Activated CD4-positive, alpha-beta T cell treated with anti-CD3 and anti-CD28 coated beads, Interleukin-2, amount 50 U/mL, for 16 hours (primary cell): ENCODE measurements at places on chromosomes 11 and 22.
A peak's percentile ranks its signal among the peaks of the same experiment; 100 is the strongest.

GRCh38 chr22:50004918-50005317 lies 7.6 kb downstream of the IL17REL start:
- no peak for DNase-seq

- DNase-seq: no peak
Observed at GRCh38 chr11:121422675-121423074, 29.4 kb upstream of the SORL1 start.

DNA sequence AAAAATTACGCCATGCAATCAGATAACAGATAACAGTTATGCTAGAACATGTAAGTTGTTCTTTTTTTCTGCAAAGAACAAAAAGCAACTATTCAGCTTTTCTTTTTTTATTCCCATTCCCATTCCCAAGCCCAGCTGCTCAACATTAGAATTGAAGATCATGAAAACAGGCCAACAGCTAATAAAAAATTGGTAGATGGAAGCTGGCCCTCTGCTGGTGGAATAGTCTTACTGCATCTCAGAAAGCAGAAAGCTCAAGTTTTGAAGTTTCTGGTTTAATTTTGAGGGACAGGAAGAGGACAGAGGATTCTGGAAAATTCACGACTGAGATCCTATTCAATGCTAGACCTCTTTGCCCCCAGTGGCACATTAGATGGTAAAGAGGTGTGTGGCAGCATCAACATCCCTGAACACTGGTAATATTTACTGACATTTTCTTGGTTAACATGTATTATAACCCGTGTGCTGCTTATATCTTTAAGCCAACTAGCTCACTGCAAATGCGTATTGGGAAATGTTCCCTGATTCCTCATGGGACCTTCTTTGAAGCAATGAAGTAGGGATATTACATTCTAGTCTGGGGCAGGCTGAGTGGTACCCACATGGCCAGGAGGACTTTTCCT lies 591.2 kb downstream of the OPCML start:
- peak; percentile 8 for DNase-seq

DNA sequence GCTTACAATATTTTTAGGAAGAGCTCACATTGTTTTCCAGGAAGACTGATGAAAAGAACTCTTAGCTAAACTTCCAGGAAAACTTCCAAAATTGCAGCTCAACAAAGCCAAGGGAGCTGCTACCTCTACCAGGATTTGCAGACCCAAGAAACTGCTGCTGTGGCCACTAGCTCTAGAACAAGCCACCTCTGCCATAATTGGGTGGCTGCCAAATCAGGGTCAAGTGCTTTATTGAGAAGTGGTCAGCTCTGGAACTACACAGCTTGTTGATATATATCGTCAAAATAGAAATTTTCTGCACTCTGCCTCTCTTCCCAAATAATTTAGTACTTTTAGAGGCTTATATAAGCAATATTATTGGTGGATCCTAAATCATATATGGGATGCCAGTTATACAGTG lies 371.8 kb upstream of the CHORDC1 start:
- no peak for DNase-seq

DNA sequence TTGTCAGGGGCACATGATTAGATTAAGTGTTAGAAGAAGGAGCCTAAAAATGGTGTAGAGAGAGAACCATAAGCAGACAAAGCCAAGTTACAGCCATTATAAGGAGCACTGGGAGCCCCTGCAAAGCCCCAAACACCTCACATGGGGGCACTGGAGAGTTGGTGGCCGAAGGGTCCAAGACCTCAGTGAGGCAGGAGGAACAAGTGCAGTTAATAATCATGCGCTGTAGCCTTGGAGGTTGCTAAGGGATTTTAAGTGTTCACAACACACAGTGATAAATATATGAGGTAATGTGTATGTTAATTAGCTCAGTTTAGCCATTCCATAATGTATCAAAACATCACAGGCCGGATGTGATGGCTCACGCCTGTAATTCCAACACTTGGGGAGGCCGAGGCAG lies 54.4 kb upstream of the JAM3 start:
- DNase-seq: no peak

DNA sequence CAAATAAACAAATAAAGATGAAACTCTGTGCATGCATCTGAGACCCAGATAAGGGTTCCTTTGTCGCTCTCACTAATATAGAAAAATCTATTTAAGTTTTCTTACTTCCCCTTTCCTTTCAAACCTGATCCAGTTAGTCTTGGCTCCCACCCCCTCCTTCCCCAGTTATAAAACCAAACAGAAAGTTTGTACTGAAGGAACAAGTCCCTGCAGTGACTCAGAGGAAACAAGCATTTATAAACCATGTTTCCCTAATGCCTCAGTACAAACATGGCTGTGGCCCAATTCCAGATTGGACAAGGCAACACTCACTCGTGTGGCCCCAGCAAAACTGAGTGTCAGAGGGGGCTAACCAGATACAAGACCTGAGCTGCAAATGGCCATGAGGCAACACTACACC lies 65.5 kb upstream of the ARHGAP20 start:
- DNase-seq: no peak

DNA sequence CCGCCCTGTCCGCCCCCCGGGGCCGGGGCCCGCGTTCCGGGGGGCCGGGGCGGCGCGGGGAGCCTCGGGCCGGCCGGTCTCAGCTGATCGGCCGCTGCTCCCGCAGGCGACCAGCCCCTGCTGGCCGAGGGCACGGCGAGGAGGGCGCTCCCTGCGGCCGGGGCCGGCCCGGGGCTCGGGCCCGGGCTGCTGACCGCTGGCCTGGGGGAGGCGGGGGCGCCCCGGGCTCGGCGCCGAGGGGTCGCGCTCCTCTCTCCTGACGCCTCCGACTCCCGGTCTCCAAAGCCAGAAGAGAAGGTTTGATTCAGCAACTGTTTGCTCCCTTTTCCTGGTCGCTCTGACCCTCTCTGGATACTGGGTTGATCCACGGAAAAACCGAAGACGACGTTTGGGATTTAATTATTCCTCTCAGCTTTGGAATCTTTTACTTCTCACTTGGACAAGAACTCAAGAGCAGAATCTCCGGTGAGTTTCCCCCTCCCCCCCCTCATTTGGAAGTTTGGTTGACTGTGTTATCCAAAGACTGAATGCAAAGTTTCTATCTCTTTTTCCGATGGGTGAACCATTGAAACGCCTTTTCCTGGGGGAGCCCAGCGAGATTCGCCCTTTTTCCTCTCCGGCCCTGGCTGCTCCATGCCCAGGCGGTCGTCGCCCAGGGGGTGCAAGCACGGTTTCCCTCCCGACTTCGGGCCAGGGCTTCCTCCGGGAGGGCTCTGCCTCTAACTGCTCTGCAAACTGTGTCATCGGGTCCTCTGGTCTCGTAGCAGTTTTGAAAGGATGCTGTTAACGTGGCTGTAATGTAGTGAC lies 725 bp downstream of the KDM2A start:
- DNase-seq: peak; percentile 39

DNA sequence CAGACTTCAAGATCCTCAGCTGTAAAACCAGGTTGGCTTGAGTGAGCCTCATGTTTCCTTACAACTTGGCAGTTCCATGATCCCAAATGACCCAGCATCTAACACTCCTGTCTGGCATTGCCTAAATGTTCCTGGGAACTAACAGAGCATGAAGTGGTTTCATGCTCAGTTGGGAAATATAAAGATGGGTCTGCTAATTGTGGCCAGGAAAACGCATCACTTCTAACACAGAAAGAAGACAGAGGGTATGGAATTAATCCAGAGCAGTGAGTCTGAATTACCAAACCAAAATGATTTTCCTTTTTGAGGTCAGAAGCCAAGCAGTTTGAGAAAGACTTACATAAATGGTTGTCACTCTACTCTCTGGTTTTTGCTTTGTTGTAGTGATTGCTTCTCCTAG lies 60.5 kb upstream of the MMP13 start:
- DNase-seq: no peak

- no peak for DNase-seq
Observed at GRCh38 chr11:73866095-73866579, 10.5 kb downstream of the COA4 start.

DNA sequence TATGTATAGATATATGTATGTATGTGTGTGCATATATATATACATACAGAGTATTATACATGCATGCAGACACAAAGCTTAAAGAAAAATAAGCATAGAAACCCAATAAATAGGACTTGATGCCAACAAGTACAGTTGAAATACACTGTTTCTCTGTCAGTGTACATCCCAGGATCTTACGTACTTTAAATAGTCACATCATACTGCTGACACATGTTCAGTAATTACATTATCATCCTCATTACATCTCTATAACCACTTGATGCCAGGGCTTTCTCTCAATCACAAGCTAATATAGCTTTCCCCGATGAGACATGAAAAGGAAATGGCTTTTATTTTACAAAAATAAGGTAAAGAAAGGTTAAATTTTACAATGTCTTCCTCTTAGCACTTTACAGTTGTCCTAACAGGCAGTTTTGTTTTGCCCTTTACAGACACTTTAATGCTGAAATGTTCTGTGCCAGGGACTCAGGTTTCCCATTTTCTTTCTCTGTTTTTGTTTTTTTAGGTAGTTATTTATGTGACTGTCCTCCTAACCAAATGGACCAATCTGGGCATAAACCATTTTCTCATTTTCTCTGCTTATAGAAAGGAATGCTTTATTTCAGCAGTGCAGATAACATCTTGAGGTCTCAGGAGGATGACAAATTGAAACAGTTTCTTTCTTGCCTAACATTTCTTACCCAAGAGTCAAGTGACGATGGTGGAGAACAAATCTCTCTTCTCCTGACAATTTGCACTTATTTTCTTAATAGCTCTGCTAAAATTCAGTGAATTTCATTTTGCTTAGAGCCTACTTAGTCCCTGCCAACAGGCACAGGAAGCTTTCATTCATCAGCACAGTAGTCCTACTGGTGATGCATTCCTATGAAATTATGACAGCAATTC lies 350.2 kb downstream of the TTC28 start:
- DNase-seq: peak; percentile 16

DNA sequence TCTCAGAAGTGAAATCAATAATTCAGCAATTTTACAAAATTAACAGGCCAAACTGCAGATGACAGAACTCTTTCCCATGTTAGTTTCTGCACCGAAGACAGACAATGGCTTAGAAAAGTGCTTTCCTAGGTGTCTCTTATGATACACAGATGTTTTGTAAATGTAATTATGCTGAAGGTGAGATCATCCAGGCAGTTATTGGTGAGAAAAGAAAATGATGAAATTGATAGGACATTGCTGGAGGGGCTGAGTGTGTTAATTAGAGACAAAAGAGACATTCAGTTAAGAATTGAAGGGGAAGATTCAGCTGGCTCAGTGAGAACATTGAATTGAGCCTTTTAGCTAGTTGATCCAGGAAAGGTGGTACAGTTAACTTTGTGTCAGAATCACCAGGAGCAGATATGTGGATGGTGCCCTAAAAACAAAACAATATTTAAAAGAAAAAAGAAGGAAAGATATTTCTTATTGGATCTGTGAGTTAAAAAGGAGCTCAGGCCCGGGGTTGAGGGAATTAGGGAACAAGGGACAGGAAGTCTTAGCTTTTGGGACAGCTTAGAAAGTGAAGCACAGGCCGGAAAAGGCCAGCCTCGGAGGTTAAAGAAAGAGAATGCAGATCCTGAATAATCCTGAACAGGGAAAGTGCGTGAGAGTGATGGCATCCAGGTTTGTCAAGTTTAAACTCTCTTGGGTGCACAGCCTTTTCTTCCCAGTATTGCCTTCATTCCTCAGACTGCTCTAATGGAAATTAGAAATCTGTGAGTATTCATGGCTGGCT lies 16.9 kb downstream of the ARHGAP42 start:
- no peak for DNase-seq

GRCh38 chr11:122756417-122756816 lies 81.9 kb upstream of the CRTAM start:
- no peak for DNase-seq

DNA sequence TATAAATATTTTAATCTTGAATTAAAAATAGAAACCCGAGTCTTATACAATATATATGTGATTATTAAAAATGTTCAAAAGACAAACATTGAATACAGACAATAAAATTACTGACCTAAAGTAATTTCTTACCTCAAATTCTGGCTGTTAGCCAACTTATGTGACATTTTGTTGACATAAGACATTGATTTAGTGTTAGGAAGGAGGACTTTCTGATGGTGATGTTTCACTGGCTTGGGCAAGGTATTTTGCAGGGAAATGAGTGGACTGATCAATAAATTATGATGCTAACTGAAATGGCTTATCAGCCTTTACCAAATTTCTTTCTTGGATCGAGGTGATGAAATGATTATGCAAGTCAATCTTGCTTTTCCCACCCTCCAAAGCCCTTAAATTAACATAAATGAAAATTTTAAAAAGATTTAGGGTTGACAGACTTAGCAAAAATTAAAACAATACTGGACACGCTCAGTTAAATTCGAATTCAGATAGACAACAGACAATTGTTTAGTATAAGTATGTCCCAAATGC lies 33.2 kb upstream of the FZD4 start:
- no peak for DNase-seq

- DNase-seq: no peak
Observed at GRCh38 chr11:120978701-120979100, 45.2 kb upstream of the TBCEL start.

DNA sequence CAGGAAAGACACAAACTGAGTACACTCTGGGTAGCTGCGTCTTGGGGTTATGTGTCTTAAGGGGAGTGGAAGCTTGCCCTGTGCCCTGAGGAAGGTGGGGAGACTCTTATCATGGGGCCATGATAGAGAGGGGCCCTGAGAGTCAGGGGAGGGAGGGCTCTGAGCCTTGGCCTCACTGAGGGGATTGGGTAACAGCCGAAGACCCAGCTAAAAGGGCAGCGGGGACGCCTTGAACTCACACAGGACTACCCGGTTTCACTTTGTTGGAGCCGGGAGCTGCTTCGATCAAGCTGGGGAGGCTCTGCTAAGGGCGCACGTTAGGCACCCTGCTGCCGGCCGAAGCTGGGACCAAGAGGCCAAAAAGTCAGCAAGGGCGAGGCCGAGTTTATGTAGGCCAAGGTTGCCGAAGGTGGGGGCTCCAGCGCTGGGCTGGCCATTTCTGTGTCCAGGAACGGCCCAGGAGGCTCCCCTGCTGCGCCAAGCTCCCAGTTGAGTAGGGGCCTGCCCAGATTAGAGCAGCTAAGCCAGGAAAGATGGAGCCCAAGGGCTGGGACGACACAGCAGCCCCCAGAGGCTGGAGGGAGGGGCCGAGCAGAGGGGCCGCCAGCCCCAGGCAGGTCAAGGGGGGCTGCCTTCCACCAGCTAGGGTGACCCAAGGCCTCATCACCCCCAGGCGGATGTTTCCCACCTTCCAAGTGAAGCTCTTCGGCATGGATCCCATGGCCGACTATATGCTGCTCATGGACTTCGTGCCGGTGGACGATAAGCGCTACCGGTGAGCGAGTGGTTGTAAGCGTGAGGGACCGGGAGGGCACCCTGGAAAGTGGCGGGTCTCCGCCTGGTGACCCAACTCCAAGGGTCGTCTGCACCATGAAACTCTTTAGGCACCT lies 2.2 kb downstream of the TBX1 start:
- DNase-seq: no peak

DNA sequence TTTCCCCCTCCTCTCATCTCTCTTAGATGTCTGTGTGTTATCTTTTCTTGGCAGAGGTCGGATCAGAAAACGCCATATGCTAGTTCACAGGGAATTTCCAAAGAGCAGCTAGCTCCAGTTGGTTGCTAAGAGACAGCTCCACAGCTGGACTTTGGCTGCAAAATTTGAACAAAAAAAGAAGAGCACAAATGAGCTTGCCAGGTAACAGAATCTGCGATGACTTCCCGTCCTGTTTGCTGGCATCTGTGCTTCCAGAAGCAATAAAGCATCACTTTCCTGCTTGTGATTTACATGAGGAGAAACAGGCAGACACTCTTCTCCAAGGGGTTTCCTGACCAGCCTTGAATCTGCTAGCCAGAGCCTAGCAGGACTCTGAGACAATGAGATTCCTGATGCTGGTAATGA lies 596.0 kb upstream of the B3GAT1 start:
- no peak for DNase-seq

- DNase-seq: no peak
Observed at GRCh38 chr11:77752516-77752915, 68.0 kb downstream of the RSF1 start.
